Body of pancreas (tissue), 4 donors: ENCODE measurements at places on chromosomes 6 and 20. TPM values are rescaled to one million over a fixed set of nuclear protein-coding genes. Genes with fewer than 3 reads are reported as not detected.

- DNase-seq = no peak
These were observed 7.4 kb downstream of the ADGRF5 start for GRCh38 chr6:46914279-46914810.

Gene SLC29A1
- 44.8 TPM for total RNA-seq

Gene MLN
- not detected for total RNA-seq

Gene RBM24
- 2.3 TPM for total RNA-seq

DNA sequence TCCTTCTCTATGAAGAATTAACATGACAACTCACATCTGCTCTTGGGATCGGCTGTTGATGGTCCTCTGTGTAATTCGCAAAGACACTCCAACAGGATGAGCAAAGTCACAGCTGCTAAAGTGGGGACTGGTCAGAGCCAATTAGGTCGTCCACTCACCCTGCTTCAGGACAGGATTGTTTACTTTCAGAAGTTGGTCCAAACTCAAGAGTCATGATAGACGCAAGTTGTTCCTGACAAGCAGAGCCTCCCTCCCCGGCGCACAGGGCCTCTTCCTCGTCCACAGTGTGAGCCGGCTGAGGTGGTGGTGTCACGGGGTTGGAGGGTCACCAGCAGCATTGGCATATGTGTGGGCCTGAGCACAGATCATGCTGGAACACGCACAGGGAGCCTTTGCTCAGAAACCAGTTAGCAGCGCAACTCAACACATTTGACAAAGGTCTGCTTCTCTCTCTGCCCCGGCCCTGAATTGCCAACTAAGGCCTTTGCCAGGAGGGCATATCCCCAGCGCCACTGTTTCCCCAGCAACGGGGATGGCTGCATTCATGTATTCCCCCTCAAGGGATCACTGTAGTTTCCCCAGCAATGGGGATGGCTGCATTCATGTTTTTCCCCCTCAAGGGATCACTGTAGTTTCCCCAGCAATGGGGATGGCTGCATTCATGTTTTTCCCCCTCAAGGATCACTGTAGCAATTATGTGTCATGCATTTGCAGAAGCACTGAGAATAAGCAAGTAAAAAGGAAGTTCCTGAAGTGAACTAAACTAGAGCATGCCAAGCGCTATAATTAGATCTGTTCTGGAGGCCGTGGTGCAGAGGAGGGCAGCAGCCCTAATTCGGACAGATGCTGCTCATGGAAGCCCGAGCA, 111.7 kb downstream of the THBS2 start:
- DNase-seq = no peak

DNA sequence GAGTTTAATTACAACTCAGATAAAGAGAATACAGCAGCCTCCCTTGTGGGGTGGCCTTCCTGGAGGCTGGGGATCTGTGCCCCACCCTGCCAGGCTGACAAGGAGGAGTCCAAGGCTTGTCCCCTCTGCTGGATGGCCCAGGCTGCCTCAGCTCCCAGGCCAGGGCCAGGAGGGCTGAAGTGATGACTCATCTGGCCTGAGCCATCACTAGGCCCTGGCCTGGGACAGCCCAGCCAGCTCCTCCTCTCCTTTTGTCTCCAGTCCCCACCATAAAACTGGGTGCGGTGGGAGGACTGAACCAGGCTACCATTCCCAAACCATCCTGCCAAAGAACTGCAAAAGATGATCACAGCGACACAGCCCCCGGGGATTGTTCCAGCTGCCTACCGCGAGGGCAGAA, 15.0 kb downstream of the GRM4 start:
- DNase-seq = no peak

GRCh38 chr6:15090745-15091384, 155.0 kb upstream of the JARID2 start:
- DNase-seq = no peak

Gene WFDC10B
- not detected for total RNA-seq

DNA sequence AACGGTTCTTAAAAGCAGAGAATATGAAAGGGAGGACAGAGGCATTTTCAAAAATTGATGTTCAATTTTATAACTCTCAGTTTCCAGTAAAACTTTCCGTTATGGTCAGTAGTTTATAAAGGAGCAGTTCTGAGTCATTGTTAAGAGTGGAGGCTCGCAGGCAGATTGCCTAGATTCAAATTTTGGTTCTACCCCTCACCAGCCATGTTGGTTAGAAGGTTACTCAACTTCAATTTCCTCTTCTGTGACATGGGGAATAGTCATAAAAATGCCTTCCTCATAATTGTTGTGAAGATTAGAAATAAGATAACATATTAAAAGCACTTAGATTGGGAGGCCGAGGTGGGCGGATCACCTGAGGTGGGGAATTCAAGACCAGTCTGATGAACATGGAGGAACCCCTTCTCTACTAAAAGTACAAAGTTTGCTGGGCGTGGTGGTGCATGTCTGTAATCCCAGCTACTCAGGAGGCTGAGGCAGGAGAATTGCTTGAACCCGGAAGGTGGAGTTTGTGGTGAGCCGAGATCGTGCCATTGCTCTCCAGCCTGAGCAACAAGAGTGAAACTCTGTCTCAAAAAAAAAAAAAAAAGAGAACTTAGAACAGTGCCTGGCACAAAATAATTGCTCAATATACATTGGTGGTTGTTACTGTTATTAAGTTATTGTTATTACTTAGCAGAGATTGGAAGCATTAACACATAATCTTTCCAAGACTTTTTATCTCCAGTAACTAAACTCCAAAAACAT, 348.9 kb downstream of the NRN1 start:
- DNase-seq = no peak

DNA sequence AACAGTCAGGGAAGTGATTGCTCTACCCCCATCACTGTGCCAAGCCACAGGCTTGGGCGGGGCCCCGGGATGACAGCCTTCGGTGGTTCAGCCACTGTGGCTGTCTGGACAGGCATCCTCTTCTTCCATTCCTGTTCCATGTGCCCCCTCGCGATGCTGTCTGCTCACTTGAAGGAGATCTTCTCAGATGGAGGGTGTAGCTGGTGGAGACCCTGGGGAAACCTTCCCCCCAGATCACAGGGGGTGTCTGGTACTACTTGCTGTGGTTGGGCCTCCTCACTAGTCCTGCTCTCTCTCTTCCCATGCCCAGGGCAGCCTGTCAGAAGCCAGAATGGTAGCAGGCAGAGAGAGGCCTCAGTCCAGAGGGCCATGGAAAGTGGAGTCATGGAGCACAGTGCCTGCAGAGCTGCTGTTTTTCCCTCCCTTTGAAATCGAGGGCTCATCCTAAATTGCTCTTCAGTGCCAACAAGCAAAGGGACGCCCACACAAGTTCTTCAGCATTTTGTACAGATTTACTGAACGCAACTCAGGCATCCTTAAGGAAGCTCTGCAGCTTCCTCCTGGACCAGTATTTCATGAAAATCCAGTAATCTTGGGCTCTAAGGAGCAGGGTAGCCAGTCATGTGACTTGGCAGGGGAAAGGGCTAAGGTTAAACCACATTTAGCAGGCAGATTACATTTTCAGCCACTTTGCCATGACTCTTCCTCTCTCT, 326.6 kb downstream of the ZFAND3 start:
- no peak for DNase-seq

- no peak for DNase-seq
These were observed 80.7 kb upstream of the MRAP2 start for GRCh38 chr6:83952830-83953229.

DNA sequence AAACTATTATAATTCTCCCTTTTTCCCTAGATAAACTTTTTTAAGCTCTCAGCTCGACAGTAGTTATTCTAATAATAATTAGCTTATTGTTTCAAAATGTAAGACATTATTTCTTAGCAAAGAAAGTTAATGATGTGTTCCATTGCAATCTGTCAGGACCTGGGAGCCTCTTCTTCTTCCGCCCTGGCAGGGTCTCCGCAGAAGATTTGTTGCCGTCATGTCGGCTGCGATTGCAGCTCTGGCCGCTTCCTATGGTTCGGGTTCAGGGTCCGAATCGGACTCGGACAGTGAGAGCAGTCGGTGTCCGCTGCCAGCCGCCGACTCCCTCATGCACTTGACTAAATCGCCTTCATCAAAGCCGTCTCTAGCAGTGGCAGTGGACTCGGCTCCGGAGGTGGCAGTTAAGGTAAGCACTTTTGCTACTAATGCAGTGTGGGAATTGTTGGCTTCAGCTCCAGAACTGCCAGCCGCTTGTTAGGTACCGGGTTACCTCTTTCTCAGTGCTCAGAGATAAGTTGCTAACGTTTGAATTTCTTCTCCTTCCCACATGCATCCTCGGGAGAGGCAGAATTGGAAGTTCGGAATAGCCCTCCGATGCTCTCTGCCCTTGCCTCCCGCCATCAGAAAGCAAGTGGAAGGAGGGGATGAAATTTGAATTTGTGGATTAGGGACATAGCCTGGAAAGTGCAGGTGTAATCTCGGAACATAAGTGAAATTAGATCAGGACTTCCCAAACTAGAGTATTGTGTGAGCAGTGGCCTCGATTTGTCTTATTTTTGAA, at the start of gene CDC40:
TSS of gene CDC40 (plus strand) at position 200 of the 781 bp plus-strand sequence. CDS start at position 218, 18 bp downstream.
- peak; percentile 62 for DNase-seq

Gene STK4
- 17.8 TPM for total RNA-seq

- no peak for DNase-seq
These were observed 68.9 kb upstream of the KCNQ5 start for GRCh38 chr6:72552938-72553337.

Gene HCRTR2
- not detected for total RNA-seq

DNA sequence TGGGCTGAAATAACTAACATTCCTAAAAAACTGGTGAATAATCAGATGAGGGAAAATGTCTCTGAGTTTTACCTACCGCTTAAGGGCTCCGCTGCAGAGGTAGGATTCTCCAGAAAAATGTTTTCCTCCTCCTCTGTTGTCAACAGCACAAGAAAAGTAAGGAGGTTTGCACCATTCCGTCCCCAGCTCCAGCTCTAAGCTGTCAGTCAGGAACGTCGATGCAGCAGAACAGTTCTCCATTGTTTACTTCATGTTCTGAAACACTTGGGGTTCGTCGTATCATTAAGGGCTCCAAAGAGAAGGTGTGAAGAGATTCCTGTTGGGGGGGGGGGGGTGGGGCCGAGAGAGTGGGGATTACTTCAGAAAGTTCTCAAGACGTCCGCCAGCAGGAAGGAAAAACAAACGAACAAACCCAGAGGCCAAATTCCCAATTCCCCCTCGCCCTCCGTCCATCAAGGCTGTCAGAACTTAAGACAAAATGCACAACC, 734 bp downstream of the MMS22L start:
- no peak for DNase-seq

- no peak for DNase-seq
These were observed 67.6 kb upstream of the RIN2 start for GRCh38 chr20:19690462-19690861.

Gene NHLRC1
- total RNA-seq = 1.8 TPM

Gene POM121L2
- total RNA-seq = not detected

Gene TPD52L1
- 33.3 TPM for total RNA-seq

Gene FKBP1A
- total RNA-seq = 57.7 TPM

DNA sequence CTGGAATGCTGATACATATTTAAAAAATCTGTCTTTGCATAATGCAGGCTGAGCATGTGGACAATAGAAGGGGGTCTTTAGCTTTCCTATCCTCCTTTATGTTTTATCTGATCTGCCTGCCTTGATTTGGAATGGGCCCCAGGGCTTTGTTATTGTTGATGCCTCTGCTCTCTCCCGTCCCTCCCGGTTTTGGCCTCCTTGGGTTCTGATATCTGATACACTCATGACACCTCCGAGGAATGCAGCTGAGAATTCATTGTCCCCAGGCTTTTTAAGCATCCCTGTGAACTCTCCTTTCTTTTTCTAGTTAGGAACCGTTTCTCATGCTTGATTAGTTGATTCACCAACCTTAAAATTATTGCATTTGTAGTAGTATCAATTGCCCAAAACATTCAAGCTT, 185.5 kb upstream of the RALGAPA2 start:
- no peak for DNase-seq

GRCh38 chr6:160387916-160388643, 39.9 kb downstream of the SLC22A3 start:
- no peak for DNase-seq

Gene TSPO2
- not detected for total RNA-seq

Gene ECI2
- total RNA-seq = 55.8 TPM

DNA sequence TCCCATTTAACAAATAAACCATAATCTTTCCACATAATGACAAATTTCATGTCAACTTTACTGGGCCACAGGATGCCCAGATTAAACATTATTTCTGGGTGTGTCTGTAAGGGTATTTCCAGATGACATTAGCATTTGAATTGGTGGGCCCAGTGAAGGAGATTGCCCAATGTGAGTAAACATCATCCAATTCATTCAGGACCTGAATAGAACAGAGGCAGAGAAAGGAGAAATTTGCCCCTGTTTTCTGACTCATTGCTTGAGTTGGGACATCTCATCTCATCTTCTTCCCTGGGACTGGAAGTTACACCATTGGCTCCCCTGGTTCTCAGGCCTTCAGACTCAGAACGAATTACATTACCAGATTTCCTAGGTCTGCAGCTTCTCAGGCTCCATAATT, 142.9 kb downstream of the TPBG start:
- DNase-seq = no peak
